ENCODE measurements at places on chromosomes 3 and 15. TPM values are rescaled to one million over a fixed set of nuclear protein-coding genes. Genes with fewer than 3 reads are reported as not detected.

The PSMD2 gene
- 279 TPM for total RNA-seq

The CLDN16 gene
- not detected for total RNA-seq

The GP9 gene
- total RNA-seq = not detected

The PIK3R4 gene
- 36.5 TPM for total RNA-seq

The ATP10A gene
- 25.7 TPM for total RNA-seq

The IQCF5 gene
- total RNA-seq = not detected

The PRTG gene
- total RNA-seq = 0.42 TPM

The RBMS3 gene
- total RNA-seq = 81.5 TPM

The GOLGA6D gene
- total RNA-seq = not detected

The PLIN1 gene
- 2.5 TPM for total RNA-seq

The CPN2 gene
- not detected for total RNA-seq

The BCL2A1 gene
- total RNA-seq = not detected
